Uterus (tissue), 4 donors: ENCODE measurements at places on chromosomes 12 and 14. TPM values are rescaled to one million over a fixed set of nuclear protein-coding genes. Genes with fewer than 3 reads are reported as not detected.

GRCh38 chr12:69651922-69652321 lies 41.2 kb upstream of the LRRC10 start:
- H3K4me3 ChIP-seq = no peak overlapping the region
- DNase-seq = no peak
- no peak overlapping the region for H3K27ac ChIP-seq
- H3K27me3 ChIP-seq = no peaks in the 10 kb centered on the region

- H3K4me1 ChIP-seq = peaks cover 4% of the 10 kb centered on the region
- H3K36me3 ChIP-seq = no peaks in the 10 kb centered on the region
- no peak for DNase-seq
- no peak overlapping the region for H3K4me3 ChIP-seq
- peak overlapping the region; percentile 59 for H3K27ac ChIP-seq
Measured at GRCh38 chr14:51546603-51547258, 105.0 kb upstream of the FRMD6 start.

- H3K4me3 ChIP-seq = no peak overlapping the region
- H3K4me1 ChIP-seq = no peaks in the 10 kb centered on the region
- H3K36me3 ChIP-seq = no peaks in the 10 kb centered on the region
- H3K27me3 ChIP-seq = no peaks in the 10 kb centered on the region
- no peak overlapping the region for H3K27ac ChIP-seq
- DNase-seq = no peak
Measured at GRCh38 chr12:98823012-98823411, 177.9 kb downstream of the APAF1 start.

DNA sequence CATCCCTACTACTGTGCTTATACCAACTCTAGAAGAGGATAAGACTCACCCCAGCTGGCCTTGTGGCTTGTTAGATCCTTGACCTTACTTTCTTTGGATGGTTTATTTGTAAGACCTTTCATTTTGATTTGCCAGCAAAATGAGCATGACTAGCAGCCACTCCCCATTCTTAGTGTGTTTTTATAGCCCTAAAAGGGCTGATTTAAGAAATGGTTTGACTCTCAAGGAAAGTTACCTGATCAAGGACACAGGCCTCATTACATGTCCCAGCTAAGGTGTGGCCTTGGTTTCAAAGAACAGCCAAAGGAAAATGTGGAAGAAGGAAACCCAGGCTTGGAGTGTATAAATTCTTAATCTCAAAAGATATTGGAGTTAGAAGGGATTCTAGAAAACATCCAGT lies 41.4 kb downstream of the SLC17A8 start:
- no peaks in the 10 kb centered on the region for H3K27me3 ChIP-seq
- H3K4me3 ChIP-seq = no peak overlapping the region
- no peaks in the 10 kb centered on the region for H3K36me3 ChIP-seq

DNA sequence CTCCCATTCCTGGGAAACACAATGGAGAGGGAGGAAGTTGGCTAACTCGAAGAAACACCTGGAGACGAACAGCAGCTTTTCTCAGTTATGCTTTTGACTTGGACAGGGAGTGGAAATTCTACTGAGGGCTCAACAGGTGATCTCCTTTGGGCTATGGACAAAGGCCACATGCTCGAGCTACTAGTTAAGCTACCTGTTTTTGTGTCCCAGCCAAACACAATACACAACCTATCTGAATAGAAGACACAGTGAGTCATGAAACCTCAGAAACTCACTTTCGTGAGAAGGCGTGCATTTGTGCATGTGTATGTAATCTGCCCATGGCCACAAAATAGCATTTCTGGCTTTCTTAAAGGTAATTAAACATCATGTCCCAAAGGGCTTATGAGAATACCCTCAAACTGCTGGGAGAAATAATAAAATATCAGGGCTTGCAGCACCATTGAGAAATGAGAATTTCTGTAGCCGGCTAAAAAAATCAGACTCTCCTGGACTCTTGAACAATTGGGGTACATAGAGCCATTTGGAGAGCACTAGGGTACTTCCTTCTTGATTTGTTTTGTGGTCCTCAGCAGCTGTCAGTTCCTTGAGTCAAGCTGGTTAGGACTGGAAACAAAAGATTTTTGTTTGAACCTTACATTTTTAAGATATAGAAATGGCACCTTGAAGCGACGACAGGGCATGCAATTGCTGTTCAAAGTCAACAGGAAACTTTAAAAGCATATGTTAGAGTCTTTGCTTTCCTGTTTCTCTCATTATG lies 85.5 kb upstream of the PTHLH start:
- H3K4me1 ChIP-seq = no peaks in the 10 kb centered on the region
- H3K4me3 ChIP-seq = no peak overlapping the region
- H3K36me3 ChIP-seq = no peaks in the 10 kb centered on the region
- no peaks in the 10 kb centered on the region for H3K27me3 ChIP-seq
- no peak for DNase-seq
- no peak overlapping the region for H3K27ac ChIP-seq

- no peak overlapping the region for H3K4me3 ChIP-seq
- H3K27ac ChIP-seq = no peak overlapping the region
- peaks cover 32% of the 10 kb centered on the region for H3K27me3 ChIP-seq
- H3K4me1 ChIP-seq = no peaks in the 10 kb centered on the region
Measured at GRCh38 chr14:60488175-60488574, 2.3 kb upstream of the C14orf39 start.

DNA sequence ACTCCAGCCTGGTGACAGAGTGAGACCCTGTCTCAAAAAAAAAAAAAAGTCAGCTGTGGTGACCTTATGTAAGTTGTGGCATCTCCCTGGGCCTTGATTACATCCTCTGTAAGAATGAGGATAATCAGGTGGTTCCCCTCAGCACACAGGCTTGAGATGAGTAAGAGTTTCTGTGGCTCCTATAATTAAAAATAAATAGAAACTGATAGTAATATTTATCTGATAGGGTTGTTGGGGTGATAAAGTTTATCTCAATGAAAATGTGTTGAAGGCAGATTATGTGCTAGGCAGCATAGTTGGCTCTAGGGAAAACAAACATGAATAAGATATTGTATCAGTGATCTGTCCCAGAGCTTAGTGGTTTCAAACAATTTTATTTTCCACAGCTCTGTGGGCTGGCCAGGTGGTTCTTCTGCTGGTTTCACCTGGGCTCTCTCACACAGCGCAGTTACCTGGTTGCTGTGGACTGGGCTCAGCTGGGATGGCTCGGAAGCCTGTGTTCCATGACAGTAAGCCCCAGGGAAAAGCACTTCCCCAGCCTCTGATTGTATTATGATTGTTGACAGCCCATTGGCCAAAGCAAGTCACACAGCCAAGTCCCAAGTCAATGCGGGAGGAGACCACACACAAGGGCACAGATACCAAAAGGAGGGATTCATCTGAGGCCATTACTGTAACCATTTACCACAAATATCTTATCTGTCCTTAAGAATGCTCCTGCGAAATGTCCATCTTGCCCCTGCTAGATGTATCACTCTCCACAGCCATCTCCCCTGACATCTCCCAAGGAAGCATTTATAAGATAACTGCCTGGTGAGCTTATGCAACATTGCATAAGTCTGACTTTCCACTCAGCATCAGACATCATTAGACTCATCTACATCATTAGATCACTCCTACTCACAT lies 151.7 kb downstream of the NUAK1 start:
- H3K36me3 ChIP-seq = no peaks in the 10 kb centered on the region
- no peak overlapping the region for H3K4me3 ChIP-seq
- H3K27me3 ChIP-seq = no peaks in the 10 kb centered on the region

GRCh38 chr12:21666722-21667121 lies 9.1 kb upstream of the LDHB start:
- H3K27me3 ChIP-seq = no peaks in the 10 kb centered on the region
- H3K36me3 ChIP-seq = no peaks in the 10 kb centered on the region
- H3K4me1 ChIP-seq = no peaks in the 10 kb centered on the region
- no peak overlapping the region for H3K4me3 ChIP-seq

ETFBKMT gene
- 7.8 TPM for total RNA-seq

MFAP5 gene
- 194 TPM for total RNA-seq

MYG1 gene
- total RNA-seq = 37.4 TPM
